ENCODE measurements at places on chromosomes 1 and 21.

DNA sequence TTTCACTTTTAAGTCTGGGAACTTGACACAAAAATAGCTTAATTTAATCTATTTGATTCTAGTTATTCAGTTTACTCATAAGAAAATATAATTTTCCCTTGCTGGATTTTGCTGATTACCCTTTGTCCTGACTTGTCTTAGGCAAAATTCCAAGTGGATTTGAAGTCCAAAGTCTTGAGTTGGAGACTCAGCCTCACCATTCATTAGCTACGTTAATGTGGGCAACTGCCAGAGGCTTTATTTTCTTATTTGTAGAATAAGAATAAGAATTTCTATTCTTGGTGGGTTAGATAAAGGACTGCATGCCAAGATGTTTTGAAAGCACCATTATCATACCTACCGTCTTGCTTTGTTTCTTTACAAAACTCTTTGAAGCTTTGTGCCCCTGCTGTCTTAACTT lies 22.8 kb upstream of the PAPPA2 start:
- DNase-seq: no peak

DNA sequence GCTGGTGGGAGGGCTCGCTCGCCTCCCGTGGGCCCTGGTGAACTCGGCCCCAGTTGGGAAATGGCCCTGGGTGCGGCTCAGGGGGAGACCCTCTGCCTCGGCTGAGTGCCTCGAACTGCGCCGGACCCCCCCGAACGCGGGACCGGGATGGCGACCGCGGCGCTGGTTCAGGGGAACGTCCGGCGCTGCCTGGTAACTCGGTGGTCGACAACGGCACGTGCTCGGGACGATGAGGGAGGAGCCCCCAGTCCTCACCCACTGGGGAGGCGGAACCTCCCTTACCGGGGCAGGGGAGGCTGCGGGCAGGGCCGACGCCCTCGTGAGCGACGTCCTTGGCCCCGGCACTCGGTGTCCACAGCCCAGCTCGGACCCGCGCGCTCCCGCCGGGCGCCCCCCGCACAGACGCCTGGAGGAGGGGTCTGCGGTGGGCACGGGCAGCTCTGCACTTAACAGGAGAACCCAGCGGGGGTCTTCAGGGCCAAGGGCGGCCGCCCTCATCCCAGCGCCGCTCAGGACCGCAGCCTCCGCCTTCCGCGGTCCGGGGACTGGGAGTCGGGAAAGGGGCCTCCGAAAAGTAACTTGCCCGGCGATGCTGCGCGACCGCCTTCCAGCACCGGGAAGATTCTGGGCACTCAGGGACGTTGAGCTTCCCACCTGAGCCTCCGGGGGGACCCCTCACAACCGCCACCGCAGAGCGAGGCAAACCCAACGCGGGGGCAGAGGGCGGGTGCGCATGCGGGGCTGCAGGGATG lies 1.7 kb downstream of the HES4 start:
- DNase-seq: no peak

DNA sequence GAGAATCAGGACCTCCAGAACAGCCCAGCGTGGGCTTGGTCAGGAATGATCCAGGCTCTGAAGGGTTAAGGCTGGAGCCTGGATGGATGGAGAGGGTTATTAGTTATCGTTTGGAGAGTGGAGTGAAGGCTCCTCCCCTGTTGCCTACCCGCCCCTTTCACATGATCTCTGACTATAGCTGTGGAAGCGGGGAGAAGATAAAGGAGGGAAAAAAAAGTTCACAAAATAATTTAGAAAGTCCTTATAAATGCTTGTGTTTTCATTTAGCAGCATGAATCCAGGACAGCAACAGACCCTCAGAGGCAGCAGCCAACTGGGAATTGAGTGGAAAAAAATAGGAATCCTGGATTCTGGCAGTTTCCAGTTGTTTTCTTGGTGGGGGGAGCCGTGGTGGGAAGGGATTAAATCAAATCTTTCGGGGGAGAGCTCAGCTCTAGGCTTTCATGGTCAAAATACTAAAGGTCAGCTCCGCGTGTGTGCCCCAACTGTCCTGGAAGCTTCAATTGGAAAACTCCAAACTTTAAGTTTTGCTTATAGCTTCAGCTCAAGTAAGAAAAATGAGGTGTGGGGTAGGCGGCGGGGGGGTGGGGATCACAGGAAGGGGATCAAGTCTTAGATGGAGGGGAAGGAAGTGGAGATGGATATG lies 595 bp upstream of the DDR2 start:
- no peak for DNase-seq

- no peak for DNase-seq
Measured at GRCh38 chr1:116902723-116903383, 6.9 kb upstream of the PTGFRN start.

DNA sequence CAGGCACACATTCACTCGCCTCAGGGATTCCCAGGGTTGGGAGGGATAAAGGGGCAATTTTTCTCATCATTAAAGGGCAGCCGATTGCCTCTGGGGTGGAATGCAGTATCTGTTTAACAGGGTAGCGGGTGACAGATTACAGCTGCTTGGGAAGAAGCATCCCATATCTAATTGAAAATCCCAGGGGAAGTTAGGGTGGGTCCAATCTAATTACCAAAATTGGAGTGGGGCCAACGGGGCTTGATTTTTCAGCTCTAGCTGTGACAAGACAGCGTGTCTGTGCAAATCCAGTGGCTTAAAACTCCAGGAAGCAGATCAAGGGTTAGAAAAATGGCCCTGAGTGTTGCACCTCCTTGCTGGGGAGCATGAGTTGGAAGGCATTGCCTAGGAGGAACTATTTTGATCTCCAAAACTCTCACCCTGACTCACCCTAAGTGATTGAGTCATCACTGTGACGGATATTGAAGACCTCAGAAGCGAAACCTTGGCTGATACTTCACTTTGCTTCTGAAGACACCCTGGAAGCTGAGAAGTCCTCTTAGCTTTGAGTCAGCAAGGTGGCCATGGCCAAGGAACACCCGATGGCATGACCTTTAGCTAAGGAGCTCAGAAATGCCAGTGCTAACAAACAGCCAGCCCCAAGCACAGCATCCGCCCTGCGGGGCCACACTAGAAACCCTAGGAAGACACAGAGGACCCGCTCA lies 46.0 kb downstream of the GRHL3 start:
- DNase-seq: no peak
